Stimulated activated CD8-positive, alpha-beta memory T cell treated with anti-CD3 and anti-CD28 coated beads, Interleukin-7, amount 100 ng/mL, for 24 hours (primary cell): ENCODE measurements at places on chromosomes 2 and 18.

DNA sequence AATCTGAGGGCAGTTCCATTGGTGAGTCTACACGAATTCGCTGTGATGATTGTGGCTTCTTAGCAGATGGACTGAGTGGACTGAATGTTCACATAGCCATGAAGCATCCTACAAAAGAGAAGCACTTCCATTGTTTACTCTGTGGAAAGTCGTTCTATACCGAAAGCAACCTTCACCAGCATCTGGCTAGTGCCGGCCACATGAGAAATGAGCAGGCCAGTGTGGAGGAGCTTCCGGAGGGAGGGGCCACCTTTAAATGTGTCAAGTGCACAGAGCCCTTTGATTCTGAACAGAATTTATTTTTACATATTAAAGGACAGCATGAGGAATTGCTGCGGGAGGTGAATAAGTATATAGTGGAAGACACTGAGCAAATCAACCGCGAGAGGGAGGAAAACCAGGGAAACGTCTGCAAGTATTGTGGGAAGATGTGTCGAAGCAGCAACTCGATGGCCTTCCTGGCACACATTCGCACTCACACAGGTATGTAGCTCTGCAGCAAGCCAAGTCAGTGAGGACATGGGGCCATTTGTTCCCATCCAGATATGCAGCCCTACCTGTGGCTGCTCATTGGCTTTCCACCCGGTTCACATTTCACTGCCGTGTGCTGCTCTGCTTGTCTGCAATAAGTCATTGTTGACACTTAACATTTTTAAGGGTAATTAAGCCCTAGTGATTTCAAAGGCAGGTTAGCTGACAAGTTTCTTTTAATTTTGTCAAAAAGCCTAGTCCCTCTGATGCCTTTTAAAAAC, 37.7 kb downstream of the ZNF407 start:
- DNase-seq = no peak

DNA sequence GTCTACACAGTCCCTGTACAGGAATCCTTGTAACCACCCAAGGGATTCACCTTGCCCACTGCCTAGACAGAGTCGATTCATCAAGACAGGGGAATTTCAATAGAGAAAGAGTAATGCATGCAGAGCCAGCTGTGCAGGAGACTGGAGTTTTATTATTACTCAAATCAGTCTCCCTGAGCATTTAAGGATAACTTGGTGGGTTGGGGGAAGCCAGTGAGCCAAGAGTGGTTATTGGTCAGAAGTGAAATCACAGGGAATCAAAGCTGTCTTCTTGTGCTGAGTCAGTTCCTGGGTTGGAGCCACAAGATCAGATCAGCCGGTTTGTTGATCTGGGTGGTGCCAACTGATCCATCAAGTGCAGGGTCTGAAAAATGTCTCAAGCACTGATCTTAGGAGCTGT, 17.8 kb upstream of the FAM98A start:
- no peak for DNase-seq

DNA sequence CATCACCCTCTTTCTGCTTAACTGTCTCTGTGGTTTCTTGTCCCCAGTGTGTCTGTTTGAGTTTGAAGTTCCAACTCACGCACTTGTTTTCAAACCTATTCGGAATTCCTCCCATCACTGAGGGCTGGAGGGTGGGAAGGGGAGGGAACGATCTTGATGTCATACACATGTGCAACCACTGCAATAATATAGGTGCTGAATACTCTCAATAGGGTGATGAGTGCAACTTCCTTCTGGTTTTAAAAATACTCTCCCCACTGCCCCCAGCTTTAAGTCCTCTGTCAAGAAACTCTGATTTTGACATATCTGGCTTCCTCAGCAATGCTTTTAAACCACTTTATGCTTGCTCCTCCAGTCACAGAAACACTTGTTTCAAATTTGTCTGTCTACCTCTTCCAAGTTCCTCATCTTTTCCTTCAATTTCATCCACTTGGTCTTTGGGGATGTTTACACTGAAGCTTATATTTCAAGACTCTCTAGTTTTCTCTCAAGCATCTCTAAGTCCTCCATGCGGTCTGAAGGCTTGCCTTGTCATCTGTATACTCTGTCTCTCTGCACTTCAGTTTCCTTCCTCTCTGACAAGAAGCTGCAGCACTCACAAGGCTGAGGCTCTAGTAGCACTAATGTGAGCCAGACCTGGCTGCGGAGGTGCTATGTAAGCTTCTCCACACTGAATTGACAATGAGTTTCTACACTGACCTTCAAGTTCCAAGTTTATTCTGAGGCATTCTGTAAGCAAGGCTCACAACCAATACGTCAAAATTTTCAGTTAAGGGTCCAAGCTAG, 422.3 kb downstream of the ZEB2 start:
- no peak for DNase-seq

DNA sequence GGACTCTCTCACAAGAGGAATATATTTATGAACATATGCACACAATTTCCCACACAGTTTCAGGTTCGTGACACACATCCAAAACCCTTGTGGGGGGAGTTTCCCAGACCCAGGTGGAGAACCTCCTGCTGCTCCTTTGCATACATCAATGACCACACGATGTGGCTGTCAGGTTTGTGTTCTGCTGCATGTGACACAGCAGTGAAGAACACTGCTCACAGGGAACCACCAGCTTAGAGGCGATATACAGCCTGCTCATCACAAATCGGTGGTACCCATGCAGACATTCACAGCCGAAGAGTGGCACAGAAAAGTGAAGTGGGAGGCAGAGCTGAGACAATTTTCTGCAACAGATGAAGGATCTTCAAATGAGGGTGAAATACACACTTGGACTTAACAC, 175.6 kb upstream of the ZFP36L2 start:
- no peak for DNase-seq

GRCh38 chr18:43661570-43661969, 384.3 kb upstream of the SYT4 start:
- DNase-seq = no peak

GRCh38 chr18:28086670-28087552, 90.0 kb downstream of the CDH2 start:
- no peak for DNase-seq

DNA sequence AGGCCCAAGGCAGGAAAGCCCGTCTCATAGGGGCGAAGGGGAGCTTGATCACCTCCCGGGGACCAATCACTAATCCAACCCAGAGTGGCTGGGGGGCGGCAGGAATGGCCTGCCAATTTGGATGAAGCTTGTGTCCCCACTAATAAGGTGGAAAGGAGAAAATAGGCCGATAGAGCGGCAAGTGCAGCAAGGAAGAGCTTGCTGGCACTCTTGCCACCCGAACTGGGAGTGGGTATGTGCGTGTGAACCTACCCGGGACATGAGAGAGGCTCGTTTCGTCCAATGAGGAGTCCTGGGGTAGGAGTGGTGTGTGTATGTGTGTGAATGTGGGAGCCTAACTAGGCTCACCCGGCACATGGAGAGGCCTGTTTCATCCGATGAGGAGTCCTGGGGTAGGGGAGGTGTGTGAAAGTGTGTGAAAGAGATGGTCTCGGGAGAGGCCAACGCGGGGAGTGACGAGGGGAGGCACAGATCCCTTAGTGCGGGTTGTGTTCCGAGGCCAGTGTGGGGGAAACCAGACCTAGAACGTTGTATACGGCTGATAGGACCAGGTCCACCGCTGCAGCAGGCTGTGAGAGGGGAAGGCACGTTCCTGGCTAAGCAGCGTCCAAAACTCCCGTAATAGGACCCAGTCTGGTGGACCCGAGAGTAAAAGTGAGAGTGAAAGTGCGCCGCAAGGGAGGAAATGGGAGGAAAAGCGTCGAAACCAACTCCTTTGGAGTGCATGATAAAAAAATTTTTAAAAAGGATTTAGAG, 47.1 kb upstream of the SELENOI start:
- DNase-seq = no peak
